ENCODE measurements at places on chromosomes 1 and 21.

GRCh38 chr21:19523746-19524145 is 1120.2 kb upstream of the TMPRSS15 start:
- DNase-seq = no peak

DNA sequence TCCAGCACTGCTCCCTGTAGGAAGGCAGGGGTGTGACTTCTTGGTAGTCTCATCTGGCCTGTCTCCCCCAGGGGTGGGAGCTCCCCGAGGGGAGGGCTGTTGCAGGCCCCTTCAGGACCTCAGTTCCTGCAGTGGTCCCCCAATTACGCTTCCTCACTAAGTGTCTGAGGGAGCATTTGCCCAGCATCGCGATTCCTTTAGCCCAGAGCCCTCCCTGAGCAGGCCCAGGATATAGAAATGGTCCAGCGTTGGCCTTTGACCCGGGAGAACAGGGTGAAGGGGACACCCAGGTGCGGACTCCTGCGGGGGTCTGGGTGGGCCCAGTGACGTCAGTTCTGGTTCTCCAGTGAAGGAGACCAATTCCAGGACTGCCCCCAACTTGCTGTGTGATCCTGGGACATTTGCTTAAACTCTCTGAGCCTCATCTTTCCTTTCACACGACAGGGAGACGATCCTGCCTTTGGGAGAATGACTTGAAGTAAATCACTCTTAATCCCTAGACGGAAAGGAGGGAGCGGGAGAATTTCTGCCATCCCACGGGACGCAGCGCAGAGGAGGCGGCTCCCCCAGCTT is 32.6 kb upstream of the BTG2 start:
- DNase-seq = no peak

DNA sequence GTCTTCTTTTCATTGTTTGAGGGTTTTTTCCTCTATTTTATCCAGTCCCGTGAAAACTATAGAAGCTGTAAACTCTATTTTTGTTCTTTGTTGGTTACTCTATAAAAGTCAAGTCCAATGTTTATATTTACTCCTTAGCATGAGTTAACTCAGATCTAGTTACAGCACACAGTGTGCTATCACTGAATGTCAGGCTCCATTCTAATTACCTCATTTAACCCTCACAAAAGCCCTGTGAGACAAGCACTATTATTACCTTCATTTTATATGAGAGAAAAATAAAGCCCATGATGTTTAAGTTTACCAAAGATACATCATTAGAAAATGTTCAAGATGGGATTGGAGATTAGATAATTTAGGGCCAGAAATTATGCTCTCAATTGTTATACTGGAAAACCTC is 251.4 kb upstream of the SNX7 start:
- no peak for DNase-seq

DNA sequence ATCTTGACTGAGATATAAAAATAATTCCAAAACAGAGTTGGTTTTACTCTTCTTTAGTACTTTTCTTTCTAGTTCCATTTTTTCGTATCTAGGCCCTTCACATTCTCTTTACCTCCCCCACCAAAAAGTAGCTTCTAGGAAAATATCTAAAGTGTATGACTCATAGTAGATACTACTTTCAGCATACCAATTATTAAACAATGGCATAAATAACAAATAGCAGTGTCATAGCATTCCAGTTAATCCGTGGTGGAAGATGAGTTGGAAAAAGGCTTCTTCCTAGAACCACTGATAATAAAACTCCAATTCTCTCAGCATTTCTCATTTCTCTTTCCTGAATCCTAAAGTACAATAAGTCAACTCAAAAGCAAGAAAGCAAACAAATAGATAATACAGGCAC is 859.0 kb upstream of the B3GALT2 start:
- DNase-seq = no peak

GRCh38 chr1:180504186-180504585 is 1.8 kb upstream of the ACBD6 start:
- no peak for DNase-seq

GRCh38 chr1:161994175-161994668 is 29.4 kb downstream of the OLFML2B start:
- peak; percentile 1 for DNase-seq

GRCh38 chr1:218686258-218686657 is 341.1 kb downstream of the TGFB2 start:
- DNase-seq = no peak

DNA sequence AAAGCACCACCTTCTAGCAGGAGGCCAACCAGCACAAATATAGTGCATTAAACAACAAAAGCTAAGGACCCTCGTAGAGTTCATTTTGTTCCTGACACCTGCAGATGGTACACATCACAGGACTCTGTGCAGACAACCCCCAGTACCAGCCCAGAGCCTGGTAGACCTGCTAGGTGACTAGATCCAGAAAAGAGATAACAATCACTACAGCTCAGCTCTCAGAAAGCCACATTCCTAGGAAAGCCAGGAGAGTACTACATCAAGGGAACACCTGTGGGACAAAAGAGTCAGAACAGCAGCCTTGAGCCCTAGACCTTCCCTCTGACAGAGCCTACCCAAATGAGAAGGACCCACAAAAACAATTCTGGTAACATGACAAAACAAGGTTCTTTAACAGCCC is 344.7 kb upstream of the PTBP2 start:
- DNase-seq = no peak

DNA sequence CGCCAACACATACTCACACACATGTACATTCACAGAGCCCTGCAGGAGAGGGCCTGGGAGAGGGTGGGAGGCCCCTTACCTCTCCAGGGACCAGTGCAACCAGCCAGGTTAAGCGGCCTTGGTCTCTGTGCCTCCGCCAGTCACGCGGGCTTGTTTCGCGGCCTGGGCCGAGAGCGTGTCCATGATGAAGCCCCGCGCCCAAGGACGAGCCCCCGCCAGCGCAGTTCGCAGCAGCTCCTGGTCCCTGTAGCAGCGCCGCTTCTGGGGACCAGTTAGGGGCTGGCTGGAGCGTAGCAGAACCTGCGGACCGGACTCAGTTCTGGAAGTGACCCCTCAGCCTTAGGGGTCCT is 7.3 kb upstream of the FAM167B start:
- no peak for DNase-seq

- DNase-seq = no peak
Observed at GRCh38 chr1:167554028-167554779, 642 bp upstream of the CREG1 start.

DNA sequence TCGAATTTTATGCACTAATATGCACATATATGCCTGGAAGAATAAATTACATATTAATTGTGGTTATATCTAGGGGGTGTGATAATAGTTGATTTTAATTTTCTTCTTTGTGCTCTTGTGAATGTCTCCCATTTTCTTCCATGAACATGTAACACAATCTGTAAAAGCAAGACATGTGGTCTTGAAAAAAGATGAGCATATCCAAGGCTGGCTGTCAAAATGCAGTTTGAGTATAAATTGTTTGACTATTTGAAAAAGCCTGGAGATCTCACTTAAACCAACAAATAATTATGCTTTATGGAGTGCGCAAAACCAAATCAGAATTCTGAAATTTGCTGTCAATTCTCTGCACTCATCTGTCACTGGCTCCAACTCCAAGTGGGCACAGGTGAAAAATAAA is 143.9 kb downstream of the HMGB4 start:
- no peak for DNase-seq

DNA sequence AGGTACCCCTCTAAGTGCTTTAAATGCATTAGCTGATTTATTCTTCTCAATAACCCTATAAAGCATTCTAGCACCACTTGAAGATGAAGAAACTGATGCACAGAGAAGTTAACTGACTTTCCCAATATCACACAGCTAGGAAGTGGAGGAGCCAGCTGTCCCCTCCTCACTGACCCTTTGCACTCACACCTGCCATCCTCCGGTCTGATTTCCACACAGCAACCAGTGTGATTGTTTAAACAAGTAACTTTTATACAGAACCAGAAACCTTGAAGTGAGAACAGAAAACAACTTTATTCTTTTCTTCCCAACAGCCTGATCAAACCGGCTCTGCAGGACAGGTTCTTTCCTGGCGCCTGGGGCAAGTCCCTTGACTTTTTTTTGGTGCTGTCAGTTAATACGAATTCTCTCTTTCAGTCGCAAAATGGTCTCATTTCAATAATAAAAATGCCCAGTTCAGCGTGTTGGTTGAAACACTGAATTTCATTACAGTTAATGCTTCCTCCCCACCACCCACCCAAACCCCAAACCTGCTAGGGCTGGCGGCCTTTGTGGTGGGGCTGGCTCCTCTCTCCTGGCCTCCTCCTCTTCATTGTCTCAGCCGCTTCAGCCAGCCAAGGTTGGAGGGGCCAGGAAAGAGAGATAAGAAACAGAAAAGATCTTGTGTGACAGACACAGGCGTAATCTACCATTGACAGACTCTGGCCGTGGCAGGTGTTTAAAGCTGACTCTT is 26.4 kb upstream of the EEIG2 start:
- DNase-seq = no peak

- DNase-seq = no peak
Observed at GRCh38 chr21:24197923-24198322, 1409.4 kb downstream of the MRPL39 start.

Measured in NCI-H524 (cell line).